A673 (cell line): ENCODE measurements at places on chromosomes 3 and 15. TPM values are rescaled to one million over a fixed set of nuclear protein-coding genes. Genes with fewer than 3 reads are reported as not detected.
A peak's percentile ranks its signal among the peaks of the same experiment; 100 is the strongest.

GASK1A gene
- total RNA-seq: 1.4 and 1.9 TPM in 2 replicates

GRCh38 chr3:174376346-174376745, 482.8 kb upstream of the NAALADL2 start:
- no peak overlapping the region for H3K27ac ChIP-seq
- DNase-seq: no peak
- no peaks in the 10 kb centered on the region for H3K4me1 ChIP-seq
- H3K27me3 ChIP-seq: no peaks in the 10 kb centered on the region
- H3K4me3 ChIP-seq: no peak overlapping the region

DNA sequence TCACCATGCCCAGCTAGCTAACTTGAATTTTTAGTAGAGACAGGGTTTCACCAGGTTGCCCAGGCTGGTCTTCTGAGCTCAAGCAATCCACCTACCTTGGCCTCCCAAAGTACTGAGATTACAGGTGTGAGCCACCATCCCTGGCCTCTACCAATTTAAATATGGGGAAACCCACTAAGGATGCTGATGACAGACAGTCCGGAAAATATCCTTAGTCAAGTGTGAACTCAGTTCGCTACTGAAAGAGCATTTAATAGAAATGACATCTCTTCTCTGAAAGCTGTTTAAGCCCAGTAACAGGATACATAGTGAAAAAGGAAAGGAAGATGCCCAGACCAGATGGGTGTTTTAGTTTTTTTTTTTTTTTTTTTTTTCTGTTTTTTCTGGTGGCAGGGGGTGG, 7.7 kb upstream of the GRAMD2A start:
- H3K36me3 ChIP-seq: peaks cover 100% of the 10 kb centered on the region
- no peak overlapping the region for H3K4me3 ChIP-seq
- DNase-seq: no peak
- no peaks in the 10 kb centered on the region for H3K27me3 ChIP-seq
- no peak overlapping the region for H3K27ac ChIP-seq
- no peaks in the 10 kb centered on the region for H3K4me1 ChIP-seq

FGF7 gene
- total RNA-seq: not detected in 2 replicates

- H3K27me3 ChIP-seq: no peaks in the 10 kb centered on the region
- no peaks in the 10 kb centered on the region for H3K36me3 ChIP-seq
These were observed 199.5 kb downstream of the GOLGA6L6 start for GRCh38 chr15:20341901-20342600.

CFAP20DC gene
- total RNA-seq: 0.74 and 1.3 TPM in 2 replicates

SLC15A2 gene
- total RNA-seq: 18.2 and 33.3 TPM in 2 replicates

DNA sequence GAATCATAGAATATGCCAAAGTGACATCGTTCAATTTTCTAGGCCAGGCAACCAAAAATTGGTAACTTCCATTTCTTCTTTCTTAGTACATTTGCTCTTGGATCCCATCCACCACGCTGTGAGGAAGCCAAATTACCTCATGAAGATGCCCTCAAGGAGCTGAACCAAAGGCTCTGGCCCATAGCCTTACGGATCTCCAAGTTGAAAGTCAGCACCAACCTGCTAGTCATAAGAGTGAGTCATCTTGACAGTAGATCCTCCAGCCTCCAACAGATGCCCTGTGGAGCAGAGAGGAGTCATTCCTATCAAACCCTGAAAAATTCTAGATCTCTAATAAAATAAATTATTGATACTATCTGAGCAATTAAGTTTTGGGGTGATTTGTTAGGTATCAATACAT, 322.5 kb upstream of the COL8A1 start:
- H3K27me3 ChIP-seq: no peaks in the 10 kb centered on the region
- DNase-seq: no peak
- H3K36me3 ChIP-seq: no peaks in the 10 kb centered on the region
- no peaks in the 10 kb centered on the region for H3K4me1 ChIP-seq

DNA sequence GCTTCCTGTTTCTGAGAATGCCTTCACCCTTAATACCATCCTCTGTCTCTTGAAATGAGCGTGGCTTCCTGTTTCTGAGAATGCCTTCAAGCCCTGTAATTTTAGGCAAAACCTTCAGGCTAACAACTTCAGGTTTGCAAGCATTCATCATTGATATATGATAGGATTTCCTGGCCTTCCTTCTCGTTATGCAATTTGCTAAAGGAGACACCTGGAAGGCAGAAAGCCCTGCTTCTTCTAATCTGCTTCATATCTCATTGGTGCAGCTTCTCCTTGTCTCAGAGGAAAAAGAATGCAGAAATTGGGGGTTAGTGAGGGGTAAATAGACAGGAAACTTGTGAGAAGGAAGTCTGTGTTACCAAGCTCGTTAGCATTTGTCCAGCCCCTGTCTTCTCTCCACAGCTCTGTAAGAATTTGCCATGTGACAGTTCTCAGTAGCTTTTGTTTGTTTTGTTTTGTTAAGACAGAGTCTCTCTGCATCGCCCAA, 7.3 kb downstream of the ARL6IP5 start:
- H3K4me3 ChIP-seq: no peak overlapping the region

ZMYND10 gene
- total RNA-seq: 0.67 and 1.0 TPM in 2 replicates

DNA sequence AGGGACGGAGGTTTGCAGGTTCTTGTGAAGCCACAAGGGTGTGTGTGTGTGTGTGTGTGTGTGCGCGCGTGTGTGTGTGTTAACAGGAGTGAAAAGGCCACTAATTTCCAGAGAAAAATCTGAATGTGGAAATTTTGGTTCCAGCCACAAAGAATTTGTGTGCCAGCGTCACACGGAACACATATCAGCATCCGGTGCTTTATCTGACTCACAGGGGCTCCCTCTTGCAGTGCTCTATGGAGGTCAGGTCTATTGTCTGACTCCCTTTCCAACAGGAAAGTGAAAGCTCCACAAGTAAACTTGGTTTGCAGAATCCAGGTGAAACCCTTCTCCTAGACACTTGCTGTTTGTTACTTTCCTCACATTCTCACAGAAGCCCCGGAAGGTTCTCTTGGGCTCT, 6.2 kb downstream of the CLDN11 start:
- H3K27ac ChIP-seq: no peak overlapping the region
- no peaks in the 10 kb centered on the region for H3K36me3 ChIP-seq
- no peaks in the 10 kb centered on the region for H3K4me1 ChIP-seq
- no peaks in the 10 kb centered on the region for H3K27me3 ChIP-seq

CPNE9 gene
- not detected in 2 replicates for total RNA-seq

ALG1L2 gene
- not detected in 2 replicates for total RNA-seq

DNA sequence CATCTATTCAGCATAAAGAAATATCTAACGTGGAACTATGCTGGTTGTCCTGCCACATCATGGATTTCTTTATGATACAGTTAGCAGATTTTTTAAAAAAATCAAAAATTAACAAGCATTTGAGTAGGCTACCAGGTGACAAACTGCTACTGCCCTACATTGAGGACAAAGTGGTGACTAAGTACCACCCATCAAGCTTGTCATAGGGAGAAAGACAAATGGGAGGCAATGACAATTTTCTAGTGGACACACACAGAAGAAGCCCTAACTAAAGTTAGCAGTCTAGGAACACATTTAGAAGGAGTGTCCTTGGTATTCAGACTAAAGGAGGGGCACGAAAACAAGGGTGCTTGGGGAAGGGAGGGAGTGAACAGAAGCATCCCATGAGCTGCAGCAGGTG, 131.2 kb downstream of the TBL1XR1 start:
- H3K27me3 ChIP-seq: no peaks in the 10 kb centered on the region
- H3K4me3 ChIP-seq: no peak overlapping the region
- peak overlapping the region; percentile 96 for H3K27ac ChIP-seq
- no peak for DNase-seq

- no peaks in the 10 kb centered on the region for H3K4me1 ChIP-seq
- DNase-seq: no peak
- H3K36me3 ChIP-seq: no peaks in the 10 kb centered on the region
- H3K4me3 ChIP-seq: no peak overlapping the region
- H3K27me3 ChIP-seq: no peaks in the 10 kb centered on the region
These were observed 412.7 kb downstream of the OCA2 start for GRCh38 chr15:27686369-27686768.

DHFR2 gene
- total RNA-seq: 6.5 and 9.8 TPM in 2 replicates
